ENCODE measurements at places on chromosomes 6 and 20.

DNA sequence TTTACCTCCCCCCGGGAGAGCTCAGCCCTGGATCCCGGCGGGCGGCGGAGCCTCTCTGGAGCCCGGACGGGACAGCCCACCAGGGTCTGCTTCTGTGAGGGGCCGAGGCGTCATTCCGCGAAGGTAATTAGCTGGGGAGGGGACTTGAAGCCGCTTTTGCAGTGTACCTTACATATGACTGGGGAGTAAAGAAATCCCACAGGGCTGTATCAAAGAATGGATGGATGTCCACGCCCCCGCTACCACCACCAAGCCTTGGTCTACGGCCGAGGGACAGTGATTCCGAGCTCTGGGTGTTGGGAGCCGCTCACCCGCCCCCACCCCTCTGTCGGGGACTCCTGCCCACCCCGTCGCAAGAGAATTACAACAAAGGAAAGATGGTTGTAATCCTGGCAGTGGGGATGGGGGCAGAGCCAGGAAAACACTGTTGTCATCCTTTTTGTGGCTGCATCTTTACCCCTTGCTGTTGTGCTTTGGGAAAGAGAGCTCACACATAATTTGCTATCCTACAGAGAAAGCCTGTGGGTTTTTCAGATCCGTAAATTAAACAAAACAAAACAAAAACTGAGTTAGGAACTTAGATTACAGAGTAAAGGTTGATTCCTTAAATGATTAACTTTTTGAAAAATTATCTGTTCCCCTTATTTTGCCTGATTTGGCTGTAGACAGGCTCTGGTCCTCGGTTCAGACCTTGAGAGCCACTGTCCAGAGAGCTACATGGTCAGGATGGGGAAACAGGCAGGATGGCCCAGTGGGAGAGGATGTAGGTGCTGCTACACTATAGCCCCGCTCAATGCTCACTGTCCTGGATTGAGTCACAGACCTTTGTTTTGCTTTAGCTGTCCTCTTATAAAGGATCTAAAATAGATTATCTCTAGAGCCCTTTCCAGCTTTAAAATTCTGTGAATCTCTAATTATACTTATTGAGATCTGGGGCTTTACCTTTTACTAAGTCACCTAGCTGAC lies 997 bp upstream of the FBXO30 start:
- DNase-seq = peak; percentile 74

GRCh38 chr6:52667572-52667971 lies 3.3 kb upstream of the TMEM14A start:
- no peak for DNase-seq

DNA sequence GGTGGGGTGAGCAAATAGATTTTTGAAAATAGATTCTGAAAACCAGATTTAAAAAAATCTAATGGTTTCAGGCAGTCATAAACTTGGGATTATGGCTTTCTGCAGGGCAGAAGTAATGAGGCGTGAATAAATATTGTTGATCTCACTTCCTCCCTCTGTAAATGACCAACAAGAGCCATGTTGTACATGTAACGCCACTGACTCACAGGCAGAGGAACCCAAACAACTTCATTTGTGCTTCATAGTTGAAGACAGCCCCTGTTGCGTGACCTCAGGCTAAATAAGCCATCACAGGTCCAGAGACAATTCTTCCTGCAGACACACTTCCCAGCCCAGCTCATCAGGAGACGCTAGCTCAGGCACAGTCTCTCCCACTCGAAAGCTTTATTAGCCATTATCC lies 59.1 kb upstream of the F13A1 start:
- DNase-seq = no peak

- DNase-seq = peak; percentile 58
These were observed 445.9 kb upstream of the JARID2 start for GRCh38 chr6:14799928-14800327.

Data from RKO (cell line).